SHP77 treated with DMSO at 0.1 percent for 48 hours (cell line): ENCODE measurements at places on chromosomes 6 and 20.

GRCh38 chr6:129344379-129344778, 365.6 kb downstream of the ARHGAP18 start:
- no peak for DNase-seq

DNA sequence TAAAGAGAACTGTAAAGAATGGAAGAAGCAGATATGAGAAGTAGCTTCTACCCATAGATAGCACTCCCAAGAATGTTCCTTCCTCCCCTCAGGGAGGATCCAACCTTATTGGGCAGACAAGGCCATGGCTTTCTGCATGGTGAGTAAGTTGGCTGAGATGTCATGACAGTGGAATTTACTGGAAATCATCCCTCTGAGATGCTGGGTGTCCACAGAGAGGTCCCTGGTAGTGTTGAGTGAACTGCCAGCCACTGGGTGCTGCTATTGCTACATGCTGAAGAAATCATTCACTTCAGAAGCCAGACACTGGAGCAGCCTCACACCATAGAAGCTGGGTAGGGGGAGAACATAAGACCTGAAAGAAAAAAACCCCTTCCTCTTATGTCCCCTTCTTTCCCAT, 46.4 kb upstream of the FERMT1 start:
- DNase-seq, result peak; percentile 31

GRCh38 chr20:34970193-34970840, 14.6 kb downstream of the MYH7B start:
- DNase-seq, result no peak

DNA sequence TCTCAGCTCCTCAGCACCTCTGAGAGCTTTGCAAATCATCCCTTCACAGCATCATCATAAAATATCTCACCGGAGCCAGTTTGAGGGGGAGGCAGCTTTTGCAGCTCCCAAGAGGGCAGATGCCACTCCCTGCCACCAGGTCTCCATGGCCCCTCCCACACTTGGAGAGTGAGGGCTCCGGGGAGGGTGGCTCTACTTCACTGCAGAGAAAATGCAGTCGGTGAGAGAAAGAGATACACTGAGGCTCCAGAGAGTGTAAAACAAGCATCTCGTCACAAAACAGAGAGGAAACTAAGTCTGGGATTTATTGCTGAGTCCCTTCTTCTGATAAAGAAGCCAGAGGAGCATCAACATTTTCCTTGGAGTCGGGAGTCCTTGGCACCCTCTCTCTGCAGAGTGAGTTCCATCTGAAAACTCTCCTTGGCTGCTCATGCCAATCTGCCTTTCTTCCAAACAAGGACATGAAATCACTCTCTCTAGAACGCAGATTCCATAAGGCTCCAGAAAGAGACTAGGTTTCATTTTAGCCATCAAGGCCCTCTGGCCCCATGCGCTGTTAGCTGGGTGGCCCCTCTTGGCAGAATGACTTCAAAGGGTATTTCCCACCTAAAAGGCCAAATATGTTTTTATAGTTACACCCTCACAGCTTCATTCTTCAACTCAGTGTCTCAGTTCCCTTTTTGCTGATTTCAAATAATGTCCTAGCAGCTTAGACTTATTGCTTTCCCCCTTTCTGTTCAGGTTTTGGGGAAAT, 70.6 kb upstream of the F13A1 start:
- DNase-seq, result no peak

DNA sequence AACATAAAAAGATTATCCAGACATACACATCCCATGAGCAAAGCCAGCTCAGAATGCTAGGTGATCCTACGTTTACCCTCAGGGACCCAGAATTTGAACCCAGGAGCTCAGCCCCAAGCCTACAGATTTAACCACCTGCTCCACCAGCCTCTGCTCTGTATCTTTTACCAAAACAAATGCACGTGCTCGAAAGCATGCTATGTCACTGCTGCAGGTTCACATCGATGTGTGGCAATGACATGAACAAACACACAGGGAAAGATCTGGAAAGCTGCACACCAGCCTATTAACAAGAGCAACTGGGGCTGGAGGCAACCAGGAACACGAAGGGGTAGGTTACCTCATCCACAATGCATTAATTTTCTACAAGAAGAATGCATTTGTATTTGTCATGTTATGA, 32.1 kb downstream of the PREX1 start:
- DNase-seq, result no peak

DNA sequence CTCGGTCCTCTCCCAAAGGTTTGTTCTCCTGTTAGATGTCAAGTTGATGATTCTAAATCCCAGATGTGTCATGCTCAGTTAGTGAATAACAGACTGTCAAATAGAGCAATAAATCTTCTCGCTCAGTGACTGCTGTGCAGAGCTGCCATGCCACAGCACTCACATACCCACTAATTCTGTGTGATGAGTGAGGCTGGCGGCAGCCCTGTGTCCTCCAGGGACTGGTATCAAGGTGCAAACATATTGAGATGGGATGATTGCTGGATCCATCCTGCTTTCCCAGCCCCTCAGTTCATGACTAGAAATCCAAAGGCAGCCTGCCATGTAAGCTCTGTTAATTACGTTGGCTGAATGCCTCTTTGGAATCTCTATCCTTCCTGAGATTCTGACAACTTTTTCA, 103.9 kb downstream of the OLIG3 start:
- no peak for DNase-seq

GRCh38 chr20:33915726-33916331, 77.9 kb upstream of the RALY start:
- no peak for DNase-seq

DNA sequence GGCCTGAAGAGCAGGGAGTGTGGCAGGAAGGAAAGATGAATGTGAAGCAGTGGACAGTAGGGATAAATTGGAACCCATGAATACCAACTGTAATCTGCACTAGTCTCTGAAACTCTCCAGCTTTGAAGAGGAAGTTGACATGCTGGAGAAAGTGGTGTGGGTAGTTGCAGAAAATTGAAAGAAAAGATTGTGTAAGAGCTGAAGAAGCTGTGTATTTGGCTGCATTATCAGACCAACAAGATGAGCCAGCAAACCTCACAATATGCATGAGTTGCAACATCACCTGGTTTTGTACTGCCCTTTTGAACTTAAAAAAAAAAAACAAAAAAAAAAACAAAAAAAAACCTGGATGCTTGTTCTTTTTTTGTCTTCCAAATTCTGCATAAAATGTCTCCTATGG, 921.9 kb upstream of the EYS start:
- DNase-seq, result no peak

DNA sequence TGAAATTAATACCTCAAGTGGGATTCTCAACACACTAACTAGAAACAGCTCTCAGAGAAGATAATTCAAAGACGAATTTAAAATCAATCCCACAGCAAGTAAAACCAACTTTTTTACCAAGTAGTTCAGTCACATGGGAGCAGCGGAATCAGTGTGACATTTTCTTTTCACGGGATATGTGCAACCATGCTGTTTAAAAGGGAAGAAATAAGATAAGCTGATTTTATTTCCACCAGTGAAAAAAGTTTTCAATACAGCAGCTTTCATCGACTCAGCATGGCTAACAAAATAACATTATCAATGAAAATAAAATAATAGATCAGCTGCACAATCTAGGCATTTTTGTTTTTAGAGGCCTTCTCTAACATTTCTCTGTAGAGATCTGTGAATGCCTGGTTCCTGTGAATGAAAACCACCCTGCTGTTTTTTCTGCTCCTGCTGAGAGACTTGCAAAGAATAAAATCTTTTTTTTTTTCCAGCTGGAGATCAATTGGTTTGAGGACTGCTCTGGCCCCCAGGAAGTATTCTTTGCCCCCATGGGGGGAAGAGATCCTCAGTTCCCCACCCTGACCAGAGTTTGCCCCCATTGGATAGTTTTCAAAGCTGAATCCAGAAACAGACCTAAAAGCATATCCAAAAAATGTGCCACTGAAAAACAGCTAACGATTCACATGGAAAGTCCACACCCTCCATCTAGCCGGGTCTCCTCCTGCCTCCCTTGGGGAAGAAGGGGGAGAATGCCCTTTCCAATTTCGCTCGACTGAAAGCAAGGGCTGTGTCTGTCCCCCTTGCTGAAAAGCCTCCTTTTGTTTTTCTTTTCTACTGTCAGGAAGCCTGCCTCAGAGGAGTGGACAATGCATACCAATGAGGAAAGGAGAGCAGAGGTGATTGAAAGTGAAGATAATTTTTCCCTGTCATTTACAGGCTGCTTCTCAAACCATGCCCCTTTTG, 317.6 kb downstream of the PRKN start:
- no peak for DNase-seq

DNA sequence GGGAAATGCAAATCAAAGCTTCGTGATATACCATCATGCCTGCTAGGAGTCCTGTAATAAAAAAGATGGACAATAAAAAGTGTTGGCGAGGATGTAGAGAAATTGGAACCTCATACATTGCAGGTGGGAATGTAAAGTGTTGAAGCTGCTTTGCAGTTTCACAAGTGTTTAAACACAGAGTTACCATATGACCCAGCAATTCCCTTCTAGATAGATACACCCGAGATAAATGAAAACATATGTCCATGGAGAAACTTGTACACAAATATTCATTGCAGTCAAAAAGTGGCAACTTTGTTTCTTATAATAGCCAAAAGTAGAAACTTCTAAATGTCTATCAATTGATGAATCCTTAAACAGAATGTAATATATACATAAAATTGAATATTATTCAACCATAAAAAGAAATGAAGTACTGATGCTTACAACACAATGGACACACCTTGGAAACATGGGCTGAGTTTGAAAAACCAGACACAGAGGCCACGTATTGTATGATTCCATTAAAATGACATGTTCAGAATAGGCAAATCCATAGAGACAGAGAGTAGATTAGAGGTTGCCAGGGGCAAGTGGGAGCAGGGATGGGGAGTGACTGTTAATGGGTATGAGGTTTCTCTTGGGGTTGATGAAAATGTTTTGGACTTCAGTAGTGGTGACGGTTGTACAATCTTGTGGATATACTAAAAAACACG, 20.8 kb upstream of the ERVFRD-1 start:
- DNase-seq, result no peak

GRCh38 chr6:34280216-34280615, 31.4 kb upstream of the SMIM29 start:
- DNase-seq, result no peak

- DNase-seq, result no peak
These were observed 156.2 kb downstream of the EDN1 start for GRCh38 chr6:12446394-12446793.

DNA sequence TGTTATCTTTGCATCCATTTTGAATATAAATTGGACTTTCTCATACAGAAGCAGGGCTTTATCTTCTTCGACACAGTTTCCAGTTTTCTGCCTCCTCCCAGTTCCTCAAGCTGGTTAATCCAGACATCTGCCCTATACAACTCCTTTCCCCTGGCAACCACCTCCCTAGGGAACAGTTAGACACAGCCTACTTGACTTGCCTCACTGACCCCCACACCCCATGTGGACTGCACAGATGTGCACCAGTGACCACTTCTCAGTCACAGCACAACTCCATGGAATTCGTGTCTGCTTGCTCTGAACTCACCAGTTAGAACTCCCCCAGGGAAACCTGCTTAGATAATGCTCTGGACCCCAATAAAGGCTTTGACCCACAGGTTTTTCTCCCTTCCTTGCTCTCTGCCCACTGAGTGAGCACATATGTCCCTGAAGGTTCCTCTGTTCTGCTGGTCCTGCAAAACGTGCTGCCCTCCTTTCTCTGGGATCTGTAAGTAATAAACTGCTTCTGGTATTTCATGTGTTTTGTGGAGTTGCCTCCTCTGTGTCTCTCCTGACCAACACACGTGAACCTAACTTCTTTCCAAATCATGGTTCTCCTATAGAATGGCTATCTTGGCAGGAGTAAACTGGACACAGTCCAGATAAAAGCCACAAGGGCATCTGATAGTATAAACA, 351.2 kb downstream of the CD83 start:
- DNase-seq, result no peak

DNA sequence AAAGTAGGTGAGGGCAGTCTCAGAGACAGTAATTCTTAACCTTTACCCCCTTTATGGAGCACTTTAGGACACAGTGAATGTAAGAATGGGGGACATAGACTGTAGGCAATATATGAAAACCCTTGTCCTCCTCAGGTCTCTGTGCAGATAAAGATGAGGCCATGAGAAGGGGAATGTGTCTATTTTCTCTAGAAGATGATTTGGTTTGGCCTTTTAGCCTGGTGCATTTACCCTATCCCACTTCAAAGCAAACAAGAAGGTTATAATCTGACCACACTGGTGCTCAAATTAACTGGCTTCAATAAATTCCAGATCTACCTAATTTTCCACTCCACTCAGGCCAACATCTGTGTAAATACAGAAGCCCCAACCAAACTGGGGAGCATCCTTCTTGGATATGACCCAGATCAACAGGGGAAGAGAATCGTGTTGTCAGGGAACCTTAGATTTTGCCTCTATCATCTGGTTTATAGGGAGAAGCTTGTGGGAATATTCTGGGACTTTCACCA, 42.4 kb downstream of the RIPOR2 start:
- no peak for DNase-seq

DNA sequence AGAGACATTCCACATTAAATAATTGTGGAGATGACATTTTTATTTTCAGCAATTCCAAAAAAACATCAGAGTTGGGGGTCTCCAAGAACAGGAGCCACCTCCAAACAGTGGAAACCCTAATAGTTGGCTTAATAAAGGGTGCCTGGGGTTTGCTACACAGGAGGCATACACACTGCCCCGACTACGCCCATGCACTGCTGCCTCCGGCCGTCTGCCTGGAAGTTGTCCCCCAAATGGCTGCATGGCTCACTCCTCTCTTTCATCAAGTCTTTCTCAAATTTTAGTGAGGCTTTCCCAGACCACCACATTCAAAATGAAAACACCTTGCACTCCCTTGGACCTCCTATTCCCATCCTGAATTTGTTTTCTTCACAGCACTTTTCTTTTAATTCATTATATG, 58.8 kb downstream of the ZMYND8 start:
- DNase-seq, result no peak

GRCh38 chr20:2507464-2507863, 1.3 kb downstream of the ZNF343 start:
- DNase-seq, result no peak

DNA sequence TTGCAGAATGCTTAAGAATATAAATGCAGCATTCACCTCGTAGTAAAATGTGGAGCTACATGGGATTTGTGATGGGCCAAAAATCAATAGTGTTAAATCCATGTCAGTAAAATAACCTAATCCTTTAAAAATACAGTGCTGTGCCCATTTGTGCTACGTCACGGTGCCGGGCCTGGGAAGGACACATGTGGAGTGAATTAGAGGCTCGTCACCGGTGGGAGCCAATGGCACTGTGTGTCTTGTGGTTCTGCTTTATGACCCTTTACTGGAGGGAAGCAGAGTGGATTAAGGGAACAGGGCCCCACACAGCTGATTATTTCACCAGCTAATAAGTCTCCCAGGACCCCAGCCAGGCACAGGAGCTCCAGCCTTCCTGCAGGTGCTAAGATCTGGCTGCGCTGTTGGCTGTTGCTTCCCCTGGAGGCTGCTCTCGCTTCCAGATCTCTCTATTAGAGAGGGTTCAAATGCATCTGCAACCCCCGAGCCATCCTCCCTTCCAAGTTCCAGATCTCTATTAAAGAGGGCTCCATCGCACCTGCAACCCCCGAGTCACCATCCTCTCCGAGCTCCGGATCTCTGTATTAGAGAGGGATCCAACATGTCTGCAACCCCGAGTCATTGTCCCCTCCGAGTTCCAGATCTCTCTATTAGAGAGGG, 405.8 kb downstream of the CDH4 start:
- no peak for DNase-seq
